Psoas muscle (tissue), 8 donors: ENCODE measurements at places on chromosomes 13 and 19. TPM values are rescaled to one million over a fixed set of nuclear protein-coding genes. Genes with fewer than 3 reads are reported as not detected.
A peak's percentile ranks its signal among the peaks of the same experiment; 100 is the strongest.

DNA sequence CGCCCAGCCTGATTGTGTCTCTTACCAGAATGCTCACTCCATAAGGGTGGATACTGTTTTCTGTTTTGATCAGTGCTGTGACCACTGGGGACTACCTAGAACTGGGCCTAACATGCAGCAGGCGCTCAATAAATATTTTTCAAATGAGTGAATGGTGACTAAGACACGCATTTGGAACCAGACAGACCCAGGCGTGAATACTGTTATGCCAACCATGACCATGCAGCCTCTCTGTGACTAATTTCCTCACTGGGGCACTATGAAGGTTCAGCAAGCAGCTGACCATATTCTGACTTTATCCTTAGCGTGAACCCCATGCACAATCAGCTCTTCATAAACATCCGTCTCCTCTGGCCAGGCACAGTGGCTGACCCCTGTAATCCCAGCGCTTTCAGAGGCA is 13.0 kb upstream of the SPC24 start:
- no peak for DNase-seq

GRCh38 chr13:106090001-106090400 is 445.5 kb downstream of the EFNB2 start:
- DNase-seq, result no peak

- peak; percentile 46 for DNase-seq
Observed at GRCh38 chr19:48171710-48172109, 1.2 kb downstream of the ZSWIM9 start.

DNA sequence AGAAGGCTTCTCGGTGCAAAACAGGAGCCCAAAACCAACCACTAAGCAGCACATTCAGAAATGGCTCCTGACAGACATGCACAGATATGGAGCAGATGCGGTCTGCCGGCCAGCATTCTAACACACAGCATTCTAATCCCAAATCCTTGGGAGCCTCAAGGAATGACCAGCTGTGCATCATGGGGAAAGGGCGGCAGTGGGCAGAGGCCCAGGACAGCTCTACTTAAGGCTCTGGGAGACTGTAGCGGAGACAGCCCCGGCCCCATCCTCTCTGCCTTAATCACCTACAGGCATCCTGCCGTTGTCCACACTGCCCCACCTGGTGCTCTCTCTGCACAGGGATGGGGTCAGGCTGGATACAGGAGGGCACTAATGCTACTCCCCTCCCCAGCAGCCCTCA is 1016.0 kb downstream of the UQCRFS1 start:
- no peak for DNase-seq

Gene VSTM2B
- not detected for polyA plus RNA-seq

Gene ZNF737
- polyA plus RNA-seq, result 4.4 TPM

- DNase-seq, result no peak
Observed at GRCh38 chr13:100106705-100107104, 17.8 kb downstream of the PCCA start.

Gene KCNJ14
- polyA plus RNA-seq, result 0.28 TPM

Gene SERPINE3
- 0.03 TPM for polyA plus RNA-seq

- no peak for DNase-seq
Observed at GRCh38 chr13:107043021-107043956, 475.4 kb upstream of the ARGLU1 start.
